ENCODE measurements at places on chromosomes 1 and 21.

DNA sequence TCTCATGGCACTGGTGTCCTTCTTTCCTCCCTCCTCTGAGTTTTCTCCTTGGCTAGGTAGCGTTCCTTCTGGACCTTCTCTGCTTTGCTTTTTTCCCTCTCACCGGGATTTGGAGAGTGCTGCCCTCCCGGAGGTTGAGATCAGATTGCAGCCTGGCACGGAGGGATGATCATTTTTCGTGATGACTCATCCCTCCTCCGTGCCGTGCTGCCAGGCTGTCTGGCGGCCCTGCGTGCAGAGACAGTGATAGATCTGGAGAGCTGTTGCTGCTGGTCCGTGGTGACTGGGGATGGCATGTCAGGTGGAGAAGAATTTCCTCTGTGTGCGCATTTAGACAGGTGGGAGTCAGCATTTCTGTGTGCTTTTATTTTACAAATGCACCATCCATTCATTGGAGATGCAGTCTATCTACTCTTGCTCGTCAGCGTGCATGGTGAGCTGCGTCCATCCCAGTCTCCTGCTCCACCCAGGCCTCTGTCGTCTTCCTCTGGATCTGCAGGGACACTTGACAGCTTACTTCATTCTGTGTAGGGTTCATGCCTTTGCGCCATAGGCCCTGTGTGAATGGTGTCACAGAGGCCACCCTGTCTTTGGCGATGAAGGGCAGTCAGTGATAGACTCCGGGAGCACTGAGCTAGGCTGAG, 104.4 kb downstream of the PCBP3 start:
- DNase-seq, result no peak

DNA sequence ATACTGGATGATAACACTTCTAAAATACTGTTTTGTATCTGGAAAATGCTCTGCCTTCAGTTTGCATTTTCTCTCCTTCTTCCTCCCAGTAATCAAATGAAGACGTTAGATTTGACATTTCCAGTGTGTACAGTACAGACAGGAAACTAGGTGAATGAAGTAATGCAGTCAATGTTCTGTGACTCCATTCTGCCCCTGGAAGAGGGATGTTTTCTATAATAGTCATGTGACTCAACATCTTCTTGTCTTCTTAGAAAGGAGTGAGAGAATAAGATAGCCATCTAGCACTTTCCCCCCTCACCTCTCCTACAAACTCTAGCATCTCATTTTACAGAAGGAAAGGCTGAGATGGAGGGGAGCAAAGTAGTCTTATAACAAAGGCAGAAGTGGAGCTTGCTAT, 77.6 kb downstream of the DDR2 start:
- no peak for DNase-seq

DNA sequence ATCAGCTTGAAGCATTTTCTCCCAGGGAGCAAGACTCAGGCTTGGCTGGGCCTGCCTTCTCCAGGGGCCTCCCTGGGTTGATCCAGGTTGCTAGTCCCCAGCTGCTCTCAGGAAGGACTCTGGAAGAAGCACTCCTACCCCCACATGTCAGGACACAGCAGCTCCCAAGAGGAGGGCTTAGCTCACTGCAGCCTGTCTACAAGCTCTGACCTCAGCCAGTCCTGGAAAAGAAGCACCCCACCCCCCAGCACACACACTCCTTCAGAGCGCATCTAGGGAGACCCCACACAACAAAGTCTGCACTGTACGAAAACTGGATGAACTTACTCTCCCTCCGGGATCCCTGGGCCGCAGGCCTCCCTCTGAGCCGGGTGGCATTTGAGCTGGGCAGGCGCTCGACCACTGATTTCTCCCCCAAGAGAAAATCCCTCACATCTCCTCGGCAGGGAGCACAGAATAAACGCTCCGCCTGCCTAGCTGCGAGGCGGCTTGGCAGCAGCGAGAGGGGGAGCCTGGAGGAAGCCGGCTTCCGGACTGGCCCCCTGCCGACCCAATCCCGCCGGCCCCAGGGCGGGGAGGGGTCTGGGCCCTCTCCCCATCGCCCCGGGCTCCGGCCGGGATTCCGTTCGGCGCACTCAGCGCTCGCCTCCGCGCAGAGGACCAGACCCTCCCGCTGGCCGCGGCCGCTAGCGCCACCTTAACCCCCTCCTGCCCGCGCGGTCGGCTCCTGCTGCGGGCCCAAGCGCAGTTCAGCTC, at the start of gene KCNA2:
Gene KCNA2 (minus strand): TSS at position 458 of the 756 bp plus-strand sequence. CDS start 1,576 bp downstream, outside the sequence.
- no peak for DNase-seq

DNA sequence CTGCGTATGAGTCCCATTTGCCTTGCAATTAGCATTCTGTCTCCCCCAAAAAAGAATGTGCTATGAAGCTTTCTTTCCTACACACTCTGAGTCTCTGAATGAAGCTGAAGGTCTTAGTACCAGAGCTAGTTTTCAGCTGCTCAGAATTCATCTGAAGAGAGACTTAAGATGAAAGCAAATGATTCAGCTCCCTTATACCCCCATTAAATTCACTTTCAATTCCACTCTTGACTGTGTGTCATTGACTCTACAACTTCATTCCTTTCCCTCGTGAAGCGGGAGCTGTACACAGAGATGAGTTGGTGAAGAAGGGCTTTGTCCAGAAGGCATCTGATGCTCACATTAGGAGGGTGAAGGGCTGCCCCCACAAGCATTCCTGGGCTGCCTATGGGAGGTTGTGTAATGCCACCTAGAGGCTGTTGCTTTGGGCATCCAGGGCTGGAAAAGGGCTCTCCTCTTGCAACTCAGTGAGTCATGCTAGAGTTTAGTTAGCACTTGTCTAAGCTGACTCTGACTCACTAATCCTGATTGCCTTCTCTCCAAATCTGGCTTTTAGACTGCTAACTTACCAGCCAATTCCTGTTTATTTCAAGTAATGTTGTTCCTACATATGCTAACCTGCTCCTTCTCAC, 1.8 kb downstream of the SPRR1B start:
- DNase-seq, result no peak

GRCh38 chr1:15949453-15950245, 26.3 kb downstream of the ZBTB17 start:
- DNase-seq, result peak; percentile 55

DNA sequence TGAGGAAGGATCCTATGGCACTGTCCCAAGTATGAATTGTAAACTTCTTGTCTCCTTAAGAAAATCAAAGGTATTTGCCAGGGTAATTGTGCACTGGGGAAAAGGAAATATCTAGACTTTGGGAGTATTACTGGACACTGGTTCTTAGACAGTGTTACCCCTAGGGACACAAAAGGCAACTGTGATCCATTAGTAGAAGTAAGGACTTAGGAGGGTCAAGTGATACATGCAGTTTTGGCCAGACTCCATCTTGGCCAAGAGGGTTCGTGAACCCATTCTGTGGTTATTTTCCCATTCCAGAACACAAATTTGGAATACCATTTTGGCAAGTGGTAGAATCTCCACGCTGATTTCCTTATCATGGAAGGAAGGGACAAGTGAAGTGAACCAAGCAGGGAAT, 98.1 kb downstream of the TM2D1 start:
- no peak for DNase-seq

DNA sequence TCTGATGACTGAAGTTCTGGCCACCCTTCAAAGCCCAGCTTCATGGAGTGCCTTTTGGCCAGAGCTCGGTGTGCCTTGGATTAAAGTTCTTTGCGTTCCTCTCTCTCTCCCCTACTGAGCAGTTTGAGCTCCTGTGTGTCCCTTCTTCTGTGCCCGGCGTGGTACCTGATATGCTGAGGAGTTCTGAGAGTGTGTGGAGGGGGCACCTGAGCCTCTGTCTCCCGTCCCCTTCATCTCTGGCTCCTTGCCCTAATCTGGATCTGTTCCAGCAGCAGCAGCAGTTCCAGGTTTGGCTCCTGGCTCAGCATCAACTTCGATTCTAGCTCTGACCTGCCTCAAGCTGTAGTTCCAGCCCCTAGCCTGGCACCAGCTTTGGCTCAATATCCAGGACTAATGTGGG, 25.1 kb upstream of the MYCL start:
- DNase-seq, result no peak

- no peak for DNase-seq
These were observed 27.6 kb downstream of the ABCA4 start for GRCh38 chr1:94093396-94093795.

DNA sequence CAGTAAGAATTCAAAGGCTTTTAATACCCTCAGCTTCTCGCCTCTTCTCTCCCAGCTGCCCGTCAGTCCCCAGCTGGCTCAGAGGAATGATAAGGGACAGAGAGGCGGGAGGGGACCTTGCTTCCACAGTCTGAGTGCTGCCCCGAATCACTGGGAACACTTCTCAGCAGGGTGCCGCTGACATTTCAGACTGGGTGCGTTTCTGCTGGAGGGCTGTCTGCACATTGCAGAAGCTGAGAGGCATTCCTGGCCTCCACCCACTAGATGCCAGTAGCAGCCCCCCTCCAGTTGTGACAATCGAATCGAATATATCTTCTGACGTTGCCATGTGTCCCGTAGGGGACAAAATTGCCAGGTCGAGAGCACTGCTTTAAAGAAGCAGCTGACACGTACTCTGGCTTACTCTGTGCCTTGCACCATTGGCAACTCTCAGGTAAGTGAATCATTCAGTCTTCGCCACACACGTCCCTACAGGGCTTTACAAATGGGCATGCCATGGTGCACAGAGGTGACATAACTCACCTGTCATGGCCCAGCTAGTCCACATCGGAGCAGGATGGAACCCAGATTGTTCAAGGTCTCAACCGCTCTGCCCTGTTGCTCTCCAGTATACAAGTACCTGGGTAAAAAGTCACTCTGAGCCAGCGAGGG, 23.9 kb downstream of the CTNNBIP1 start:
- DNase-seq, result no peak

DNA sequence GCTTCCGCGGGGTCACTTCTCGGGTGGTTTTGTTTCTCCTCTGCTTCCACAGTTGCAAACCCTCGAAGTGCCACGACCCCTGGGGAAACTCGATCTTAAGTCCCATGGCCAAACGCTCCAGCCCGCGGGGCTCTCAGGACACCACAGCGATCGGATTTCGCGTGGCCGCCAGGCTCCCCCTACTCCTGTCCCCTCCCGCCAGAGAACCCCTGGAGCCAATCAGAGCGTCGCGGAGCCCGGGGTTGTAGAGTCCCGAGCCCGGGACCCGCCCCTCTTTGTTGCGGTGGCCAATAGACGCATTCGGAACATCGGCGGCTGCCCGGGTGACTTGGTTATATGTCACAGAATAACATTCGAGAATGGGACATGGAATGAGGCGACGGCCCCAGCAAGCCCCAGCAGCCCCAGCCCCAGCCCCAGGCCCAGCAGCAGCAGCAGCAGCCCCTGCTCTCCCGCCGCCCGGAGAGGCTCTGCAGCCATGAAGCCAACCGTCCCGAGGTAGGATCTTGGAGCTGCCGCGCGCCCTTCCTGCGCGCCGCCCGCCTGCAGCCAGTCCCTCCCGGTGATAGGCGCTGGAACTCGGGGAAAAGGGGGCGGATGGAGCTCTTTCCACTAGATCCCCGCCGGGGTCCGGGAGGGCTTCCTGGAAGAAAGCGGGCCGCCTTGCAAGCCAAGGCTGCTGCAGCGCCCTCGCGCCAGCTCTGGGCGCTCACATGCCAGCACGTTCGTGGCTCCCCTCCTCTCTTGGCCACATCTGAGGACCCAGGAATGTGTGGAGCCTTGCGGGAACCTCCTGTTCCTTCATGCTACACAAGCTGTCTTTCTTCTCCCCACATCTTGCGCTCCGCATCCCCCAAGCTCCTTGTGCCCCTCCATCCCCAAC, at the start of gene VASH2:
Gene VASH2 (plus strand): TSS at position 299 of the 883 bp plus-strand sequence. CDS start 1,002 bp downstream, outside the sequence.
- no peak for DNase-seq

GRCh38 chr1:184791550-184791900, 36.9 kb upstream of the EDEM3 start:
- no peak for DNase-seq

- DNase-seq, result no peak
These were observed 8.7 kb upstream of the DCAF8 start for GRCh38 chr1:160271025-160271424.

DNA sequence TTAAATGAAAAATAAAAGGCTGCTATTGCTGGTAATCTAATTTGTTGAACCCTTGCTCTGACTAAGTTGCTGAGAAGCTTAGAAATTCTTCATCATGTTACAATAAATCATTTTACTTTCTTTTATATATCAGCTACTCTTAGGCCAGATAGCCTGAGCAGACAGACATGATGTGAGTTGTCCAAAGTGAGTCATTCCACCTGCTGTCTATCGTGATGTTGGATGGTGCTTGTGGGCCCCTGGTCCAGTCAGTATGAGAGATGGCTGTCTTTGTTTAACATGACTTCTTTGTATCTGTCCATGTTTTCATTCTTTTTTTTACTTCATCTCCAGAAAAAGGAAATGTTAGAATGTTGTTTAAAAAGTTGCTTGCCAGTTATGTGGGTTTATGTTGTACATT, 188.8 kb downstream of the ADGRL2 start:
- no peak for DNase-seq

DNA sequence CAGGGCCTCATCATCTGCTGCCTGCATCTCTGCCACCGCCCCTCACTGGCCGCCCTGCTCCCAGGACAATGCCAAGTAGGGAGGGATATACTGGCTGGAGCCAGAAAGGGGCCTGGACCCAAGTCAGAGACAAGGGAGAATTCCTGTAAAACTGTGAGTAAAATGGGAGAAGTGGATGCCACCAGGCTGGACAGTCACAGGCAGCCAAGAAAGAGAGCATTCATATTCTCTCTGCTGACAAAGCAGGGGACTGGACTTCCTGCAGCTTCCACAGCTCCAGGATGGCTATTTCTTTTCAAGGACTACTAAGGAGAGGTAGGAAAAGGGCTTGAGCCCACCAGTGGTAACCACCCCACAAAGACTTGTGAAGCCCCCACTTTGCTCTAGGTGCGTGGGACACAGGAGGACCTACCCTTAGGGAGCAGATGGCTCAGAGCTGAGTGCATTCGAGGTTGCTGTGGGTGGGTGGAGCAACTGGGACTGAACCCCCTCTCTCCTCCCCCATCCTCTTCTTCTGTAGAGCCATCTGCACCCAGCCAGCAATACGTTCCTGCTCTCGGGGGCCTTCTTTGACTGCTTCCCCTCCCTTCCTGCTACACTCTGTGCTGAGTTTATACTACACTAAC, 57.5 kb downstream of the GLIS1 start:
- DNase-seq, result no peak

GRCh38 chr1:98330224-98330623, 331.3 kb upstream of the SNX7 start:
- DNase-seq, result no peak

DNA sequence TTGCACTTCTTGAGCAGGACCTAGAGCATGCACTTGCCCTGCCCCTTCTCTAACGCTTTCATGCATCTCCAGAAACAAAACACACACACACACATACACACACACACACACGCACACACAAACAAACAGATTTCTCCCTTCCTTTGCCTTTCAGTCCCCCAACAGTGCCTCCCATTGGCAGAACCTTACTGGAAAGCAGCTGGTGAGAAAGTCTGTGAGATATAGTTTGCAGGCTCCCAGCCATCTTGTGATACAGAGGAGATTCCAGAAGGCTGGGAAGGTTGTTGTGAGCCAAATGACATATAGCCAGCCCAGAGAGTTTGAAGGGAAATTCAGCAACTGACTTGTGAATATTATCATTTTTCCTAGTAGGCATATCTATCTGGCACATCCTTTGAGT, 35.9 kb upstream of the ZRANB2 start:
- no peak for DNase-seq

GRCh38 chr1:62240651-62241370, 46.2 kb downstream of the L1TD1 start:
- no peak for DNase-seq
